ENCODE measurements at places on chromosomes 11 and 22. TPM values are rescaled to one million over a fixed set of nuclear protein-coding genes. Genes with fewer than 3 reads are reported as not detected.

Gene OR6A2
- 0.17 TPM for total RNA-seq

Gene TRIM44
- 45.7 TPM for total RNA-seq

Gene DDTL
- total RNA-seq = 2.8 TPM

Gene B4GALNT4
- 87.6 TPM for total RNA-seq

Gene GRIK4
- total RNA-seq = 2.3 TPM

Gene OR52K1
- total RNA-seq = 0.36 TPM

Gene SEC14L2
- total RNA-seq = 11.8 TPM

Gene DCHS1
- total RNA-seq = 29.3 TPM

Gene MS4A6A
- 18.4 TPM for total RNA-seq
